ENCODE measurements at places on chromosomes 7 and 10. TPM values are rescaled to one million over a fixed set of nuclear protein-coding genes. Genes with fewer than 3 reads are reported as not detected.

DNA sequence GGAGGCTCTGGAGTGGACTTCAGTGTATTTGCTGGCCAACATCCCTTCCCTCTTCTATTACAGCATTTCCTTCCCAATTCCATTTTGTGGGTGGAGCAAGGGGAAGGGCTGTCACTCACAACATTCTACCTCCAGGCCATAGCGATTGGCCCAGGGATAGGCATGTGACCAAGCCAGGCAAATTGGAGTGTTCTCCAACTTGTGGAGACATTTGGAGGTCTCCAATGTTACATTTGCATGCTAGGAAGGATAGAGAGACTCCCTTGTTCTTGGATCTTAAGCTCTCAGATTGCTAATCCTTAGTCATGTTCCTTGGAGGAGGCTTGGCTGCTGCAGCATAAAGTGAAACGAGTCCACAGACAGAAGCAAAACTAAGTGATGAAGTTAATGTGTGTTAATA, 95.6 kb upstream of the KIF5B start:
- DNase-seq, result no peak

Gene ADCY1
- 0.35 TPM for total RNA-seq

- no peak for DNase-seq
Measured at GRCh38 chr7:91355695-91356435, 91.6 kb downstream of the FZD1 start.

Gene HTR5A
- not detected for total RNA-seq

DNA sequence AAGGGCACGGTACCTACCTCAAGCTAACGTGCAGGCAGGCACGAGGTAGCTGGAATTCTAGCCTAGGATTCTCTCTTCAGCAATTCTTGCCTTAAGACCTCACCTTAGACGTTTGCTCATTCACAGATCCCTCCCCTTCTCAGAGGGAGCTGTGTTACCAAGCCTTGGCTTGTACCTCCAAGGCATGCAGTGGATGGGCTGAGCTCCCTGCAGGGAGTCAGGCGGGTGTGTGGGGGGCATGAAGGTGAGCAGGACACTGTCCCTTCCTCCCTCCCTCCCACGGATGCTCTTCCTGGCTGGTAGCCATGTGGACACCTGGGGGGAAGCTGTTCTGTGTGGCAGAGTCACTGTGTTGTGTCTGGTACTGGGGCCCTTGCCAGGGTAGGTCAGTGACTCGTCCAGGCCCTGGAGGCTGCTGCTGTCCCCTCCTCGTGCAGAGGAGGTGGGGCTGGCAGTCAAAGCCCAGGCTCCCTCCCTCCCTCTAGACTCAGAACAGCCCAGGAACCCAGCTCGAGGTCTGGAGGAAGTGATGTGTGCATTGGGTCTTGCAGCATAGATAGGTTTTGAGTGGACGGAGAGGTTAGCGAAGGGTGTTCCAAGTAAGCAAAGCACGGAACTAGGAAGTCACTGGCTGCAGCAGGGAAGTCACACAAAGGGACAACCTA, 222.2 kb upstream of the SH2B2 start:
- DNase-seq, result no peak

DNA sequence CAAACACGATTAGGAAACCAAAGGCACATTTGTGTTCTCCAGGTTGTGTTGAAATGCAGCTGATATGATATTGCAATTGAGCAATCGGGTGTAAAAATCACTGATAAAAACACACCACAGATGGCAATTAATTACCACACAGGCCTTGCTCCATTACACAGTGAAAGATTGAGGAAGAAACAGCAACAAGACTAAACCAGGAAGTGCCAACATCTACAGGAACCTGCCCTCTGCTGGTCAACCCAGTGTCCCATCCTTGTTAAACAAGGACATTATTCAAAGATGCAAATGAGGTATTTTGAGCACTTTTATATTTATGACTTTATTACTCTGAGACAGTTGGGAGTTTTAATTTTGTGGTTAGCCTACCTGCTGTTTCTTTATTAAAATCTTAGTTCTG, 765.6 kb upstream of the GHITM start:
- peak; percentile 12 for DNase-seq

Gene FRMPD2
- total RNA-seq, result not detected

- DNase-seq, result no peak
Measured at GRCh38 chr10:10798102-10798863, 219.4 kb upstream of the CELF2 start.

Gene WIPF3
- total RNA-seq, result not detected

Gene OR6B1
- not detected for total RNA-seq

Gene TMEM270
- total RNA-seq, result not detected

DNA sequence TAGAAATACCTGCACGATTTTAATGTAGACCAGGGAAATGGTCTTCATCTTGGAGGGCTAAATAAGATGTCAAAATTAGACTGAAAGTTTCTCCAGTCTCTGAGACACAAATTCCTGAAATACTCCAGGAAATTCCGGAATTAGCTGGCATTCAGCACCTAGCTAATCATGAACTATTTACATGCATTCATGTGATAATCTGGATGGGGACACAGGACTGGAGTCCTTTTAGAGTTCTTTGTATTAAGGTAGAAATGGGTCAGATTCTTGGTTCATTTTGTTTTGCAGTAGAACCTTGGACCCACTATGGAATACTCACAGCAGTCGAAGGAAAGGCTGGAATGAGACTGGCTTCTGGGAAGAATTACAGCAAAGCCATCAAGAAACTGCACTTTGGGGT, 65.3 kb upstream of the MDFIC start:
- no peak for DNase-seq

GRCh38 chr10:42488416-42488815, 150.0 kb downstream of the ZNF33B start:
- DNase-seq, result no peak

DNA sequence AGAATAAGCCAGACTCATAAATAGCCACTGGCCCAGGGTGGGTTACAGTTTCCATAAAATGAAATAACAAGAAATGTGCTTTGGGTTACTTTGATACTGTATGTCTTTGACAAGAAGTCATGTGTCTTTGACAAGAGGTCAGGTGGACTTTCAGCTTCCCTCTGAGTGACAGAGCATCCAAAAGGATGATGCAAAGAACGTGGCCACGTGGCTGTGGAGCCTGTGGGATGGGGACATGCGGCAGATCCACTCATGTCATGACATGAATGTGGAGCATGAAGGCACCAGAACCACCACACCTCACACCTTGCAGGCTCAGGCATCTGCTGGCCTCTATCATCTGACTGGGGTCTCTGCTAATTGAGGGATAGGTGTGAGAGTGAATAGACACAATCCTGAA, 37.1 kb upstream of the CUX1 start:
- no peak for DNase-seq

DNA sequence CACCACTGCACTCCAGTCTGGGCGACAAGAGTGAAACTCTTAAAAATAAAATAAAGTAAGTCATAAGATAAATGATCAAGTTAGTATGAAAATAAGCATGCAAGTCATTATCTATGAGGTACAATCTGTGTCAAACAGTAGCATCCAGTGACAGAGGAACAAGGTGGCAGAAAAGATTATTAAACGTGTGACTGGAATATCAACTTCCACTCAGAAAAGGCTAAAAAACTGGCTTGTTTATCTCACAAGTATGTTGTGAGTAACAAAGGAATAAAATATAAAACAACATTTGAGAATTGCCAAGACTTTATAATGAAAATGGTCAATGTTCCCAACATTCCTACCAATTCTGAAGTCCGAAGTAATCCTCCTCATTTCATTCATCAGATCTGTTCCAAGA, 30.3 kb downstream of the ITGB1 start:
- no peak for DNase-seq

Gene CTAGE4
- not detected for total RNA-seq

DNA sequence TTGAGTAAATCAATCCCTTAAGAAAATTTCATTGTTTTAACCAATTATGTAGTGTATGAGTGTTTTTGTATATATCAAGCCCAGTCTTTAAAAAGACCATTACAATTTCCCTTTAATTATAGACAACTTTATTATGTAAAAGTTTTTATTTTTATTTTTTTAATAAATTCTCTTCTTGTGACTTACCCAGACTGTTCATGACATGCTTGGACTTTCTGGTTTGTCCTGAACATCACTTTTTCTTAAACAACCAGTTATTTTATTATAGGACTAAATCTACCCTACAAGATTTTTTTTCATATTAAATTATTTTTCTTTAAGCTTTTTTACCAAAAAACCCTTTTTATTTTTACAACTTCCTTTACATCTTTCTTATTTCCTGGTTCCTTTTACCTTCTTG, 410.4 kb downstream of the ATRNL1 start:
- no peak for DNase-seq

Gene TEX36
- not detected for total RNA-seq

Gene MGMT
- total RNA-seq, result 26.5 TPM

Gene ATOH7
- total RNA-seq, result not detected

- no peak for DNase-seq
Measured at GRCh38 chr10:119893074-119893473, 544 bp downstream of the SEC23IP start.

DNA sequence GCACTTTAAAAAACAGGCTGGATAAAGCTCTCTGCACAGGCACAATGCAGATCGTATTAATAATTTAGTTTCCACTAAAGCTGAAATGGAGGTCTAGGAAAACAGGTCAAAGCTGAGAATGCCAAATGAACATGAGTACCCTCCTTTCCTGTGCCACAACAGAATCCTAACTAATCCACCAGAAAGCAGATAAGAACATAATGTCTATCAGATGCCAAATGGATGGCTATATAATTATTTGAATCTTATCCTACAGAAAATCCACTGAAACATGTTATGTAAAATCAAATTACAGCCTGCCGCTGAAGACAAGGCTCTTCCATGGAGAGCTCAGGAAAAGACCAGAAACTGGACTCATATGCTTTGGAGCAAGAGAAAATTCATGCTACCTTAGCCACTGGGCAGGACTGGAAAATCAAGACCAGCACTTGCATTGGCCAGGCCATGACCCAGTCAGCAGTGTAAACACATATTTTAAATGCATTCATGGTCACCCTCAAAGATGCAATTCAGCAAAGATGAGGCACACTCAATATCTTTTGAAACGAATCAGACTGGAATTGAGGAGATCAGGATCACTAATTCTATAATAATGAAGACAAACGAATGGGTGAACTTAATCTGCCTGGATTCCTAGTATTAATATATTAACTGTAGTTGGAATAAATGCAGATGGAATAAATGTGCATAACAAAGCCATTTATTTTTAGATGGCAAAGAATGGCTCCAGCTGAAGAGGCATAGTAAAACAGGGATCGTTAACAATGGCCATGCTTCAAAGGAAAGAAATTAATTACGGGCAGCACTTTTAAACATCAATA, 13.2 kb downstream of the ANK3 start:
- DNase-seq, result no peak

DNA sequence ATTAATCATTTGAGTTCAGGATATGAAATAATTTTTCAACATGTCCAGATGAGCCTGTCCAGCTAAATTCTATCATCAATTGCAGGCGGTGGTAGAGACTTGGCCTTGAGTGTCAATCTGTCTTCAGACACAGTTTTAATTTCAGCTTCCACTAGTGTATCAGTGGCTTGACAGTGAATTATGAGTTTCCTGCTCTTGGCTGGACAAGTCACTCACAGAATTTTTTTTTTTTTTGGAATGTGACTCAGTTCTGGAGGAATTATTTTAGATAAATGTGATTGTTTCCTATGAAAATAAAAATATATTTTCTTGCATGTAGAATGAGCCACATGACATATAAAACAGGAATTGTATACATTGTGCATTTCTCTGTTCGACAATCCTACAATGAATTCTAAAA, 319.9 kb upstream of the AKR1E2 start:
- DNase-seq, result no peak
